ENCODE measurements at places on chromosomes 1 and 21.

GRCh38 chr1:226029093-226029496, 30.0 kb upstream of the SDE2 start:
- DNase-seq, result no peak

- peak; percentile 23 for DNase-seq
Measured at GRCh38 chr1:19079541-19080472, 123.3 kb upstream of the IFFO2 start.

- no peak for DNase-seq
Measured at GRCh38 chr1:109616391-109616790, 3.0 kb downstream of the GNAT2 start.

DNA sequence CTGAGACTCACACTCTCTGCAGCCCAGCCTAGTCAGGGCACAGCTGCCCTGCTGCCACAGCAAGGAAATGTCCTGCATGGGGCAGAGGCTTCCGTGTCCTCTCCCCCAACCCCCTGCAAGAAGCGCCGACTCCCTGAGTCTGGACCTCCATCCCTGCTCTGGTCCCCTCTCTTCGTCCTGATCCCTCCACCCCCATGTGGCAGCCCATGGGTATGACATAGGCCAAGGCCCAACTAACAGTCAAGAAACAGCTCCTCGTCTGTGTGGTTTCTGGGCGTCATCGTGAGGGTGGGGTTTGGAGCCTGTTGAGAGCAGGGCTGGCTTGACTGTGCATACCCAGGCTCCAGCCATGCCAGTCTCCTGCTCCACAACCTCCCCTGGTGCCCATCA, 19.5 kb downstream of the FAAH start:
- DNase-seq, result peak; percentile 13

DNA sequence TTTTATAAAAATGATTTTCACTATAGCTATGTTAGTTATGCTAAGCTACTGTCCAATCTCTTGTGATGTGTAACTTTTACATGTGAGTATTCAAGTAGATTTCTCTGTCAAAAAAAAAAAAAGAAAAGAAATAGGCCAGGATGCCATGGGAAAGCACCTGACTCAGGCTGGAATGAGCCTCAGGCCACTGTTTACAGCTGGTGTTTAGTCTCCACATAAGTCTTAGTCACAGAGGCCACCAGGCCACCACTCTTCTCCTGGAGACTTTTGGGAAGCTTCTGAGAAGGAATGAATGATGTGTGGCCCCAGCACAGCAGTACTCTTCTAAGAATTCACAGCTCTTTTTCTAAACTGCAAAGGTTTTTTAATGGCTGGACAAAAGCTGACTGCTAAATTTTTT, 48.9 kb downstream of the CHML start:
- peak; percentile 32 for DNase-seq

DNA sequence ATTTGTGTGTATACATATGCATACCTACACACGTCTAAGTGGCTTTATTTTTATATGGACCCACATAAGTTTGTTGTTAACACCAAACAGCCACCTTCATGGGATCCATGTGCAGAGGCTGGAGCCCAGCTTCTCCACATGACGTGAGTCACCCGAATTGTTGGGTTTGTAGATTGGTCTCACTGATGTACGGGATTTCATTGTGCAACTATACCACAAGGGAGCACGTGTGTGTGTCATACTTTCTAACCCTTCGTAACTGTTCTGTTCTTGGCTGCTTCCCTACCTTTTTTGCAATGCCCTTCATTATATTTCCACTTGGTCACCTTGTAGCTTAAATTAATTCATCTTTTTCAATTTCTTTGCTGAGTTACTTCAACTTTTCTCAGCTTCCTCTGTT, 21.0 kb downstream of the SPRTN start:
- peak; percentile 87 for DNase-seq

GRCh38 chr1:53567851-53568250, 108.7 kb downstream of the DMRTB1 start:
- no peak for DNase-seq

DNA sequence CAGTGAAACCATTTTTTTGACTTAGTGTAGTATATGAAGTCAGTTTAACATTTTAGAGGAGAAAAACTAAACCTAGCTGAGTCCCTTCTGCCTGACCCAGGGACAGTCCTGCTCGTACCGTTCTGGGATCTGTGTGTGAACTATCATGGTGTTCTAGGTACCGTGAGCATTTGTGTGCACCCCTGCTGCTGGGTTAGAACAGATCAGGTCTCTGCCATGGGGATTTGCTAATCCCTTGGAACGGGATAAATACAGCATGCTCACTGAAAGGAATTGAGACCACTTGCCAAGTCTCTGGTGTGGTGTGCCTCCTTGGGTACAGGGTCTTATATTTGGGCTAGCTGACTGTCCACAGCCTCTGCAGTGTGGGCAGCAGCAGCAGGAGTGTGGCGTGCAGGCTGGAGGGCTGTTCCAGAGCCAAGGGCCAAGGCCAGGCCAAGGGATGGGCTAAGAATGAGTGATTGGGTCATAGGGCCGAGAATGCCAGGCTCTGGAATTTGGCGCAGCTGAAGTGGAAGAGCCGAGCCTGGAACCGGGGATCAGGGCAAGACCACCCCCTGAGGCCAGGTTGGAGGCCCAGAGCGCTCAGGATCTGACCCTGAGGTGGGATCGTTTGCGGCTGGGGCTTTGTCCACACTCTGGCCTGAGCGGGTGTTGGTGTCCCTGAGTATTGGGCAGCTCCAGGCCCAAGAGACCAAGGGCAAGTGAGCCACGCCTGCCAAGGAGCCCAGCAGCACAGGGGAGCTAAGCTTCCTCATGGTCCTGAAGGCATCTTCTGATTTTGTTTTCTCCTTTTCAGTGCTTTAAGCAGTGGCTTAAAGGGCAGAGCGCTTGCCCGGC, 66.3 kb downstream of the VPS26C start:
- DNase-seq, result no peak

Measured in fibroblast of skin of right biceps (primary cell).